ENCODE measurements at places on chromosomes 3 and 15.

GRCh38 chr3:52085681-52086282 is 29.4 kb upstream of the DUSP7 start:
- no peak for DNase-seq

DNA sequence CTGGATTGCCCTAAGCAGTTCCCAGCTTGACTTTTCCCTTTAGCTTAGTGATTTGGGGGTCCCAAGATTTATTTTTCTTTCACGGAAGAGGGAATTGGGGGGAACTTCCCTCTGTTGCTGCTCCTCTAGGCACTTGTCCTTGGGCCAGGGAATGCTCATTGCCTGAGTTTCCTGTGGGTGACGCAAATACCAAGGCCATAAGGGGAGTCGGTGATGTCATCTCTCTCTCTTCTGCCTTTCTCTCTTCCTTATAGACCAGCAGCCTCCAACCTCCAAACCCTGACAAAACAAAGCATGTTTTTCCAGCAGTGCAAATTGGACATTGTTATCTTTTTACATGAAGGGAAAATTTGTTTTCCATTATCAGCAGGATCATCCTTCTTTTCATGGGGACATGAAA is 120.2 kb downstream of the ITPR1 start:
- DNase-seq, result no peak

DNA sequence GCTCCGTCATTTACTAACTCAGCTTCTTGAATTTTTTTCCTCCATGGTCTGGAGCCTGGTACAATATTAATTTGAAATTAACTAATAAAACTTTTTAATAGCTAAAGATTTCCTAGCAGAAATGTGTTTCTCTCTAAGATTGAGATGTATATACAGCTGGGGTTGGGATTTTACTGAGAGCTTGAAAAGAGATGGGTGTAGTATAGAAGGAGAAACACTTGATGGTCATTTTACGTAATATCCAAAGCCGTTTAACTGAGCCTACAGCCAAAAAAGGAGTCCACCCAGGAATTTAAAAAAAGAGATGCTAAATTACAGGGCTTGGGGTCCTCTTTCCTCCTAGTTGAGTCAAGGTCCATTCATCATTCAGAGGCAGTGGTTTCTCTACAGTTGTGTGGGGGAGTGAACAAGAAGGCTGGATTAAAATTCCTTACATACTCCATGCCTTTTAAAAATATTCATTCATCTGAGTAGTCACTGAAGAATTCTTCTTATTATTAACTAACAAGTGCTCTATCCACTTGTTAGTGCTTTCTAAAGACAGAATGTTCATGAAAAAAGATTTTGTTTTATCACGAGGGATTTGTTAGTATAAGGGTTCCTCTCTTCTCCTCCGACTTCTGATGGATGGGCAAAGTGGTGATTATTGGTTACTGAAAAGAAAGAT is 255.3 kb upstream of the IL12A start:
- DNase-seq, result no peak

DNA sequence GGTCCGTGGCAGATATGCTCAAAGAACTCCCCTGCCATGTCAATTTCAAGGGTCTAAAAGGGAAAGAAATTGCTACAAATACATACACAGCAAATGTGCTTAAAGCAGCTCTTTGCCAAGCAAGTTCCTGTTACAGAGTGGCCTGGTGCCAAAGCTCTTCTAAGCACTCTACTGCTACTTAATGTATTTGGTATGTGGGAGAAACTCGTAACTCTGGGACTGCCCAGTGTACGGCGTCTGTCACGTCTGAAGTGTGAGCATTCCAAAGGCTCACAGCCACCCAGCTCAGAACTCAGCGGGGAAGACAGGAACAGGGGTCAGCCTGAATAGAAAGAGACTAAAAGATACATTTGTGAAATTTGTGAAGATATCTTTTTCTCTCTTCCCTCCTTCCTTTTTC is 54.6 kb downstream of the RBMS3 start:
- peak; percentile 98 for DNase-seq

DNA sequence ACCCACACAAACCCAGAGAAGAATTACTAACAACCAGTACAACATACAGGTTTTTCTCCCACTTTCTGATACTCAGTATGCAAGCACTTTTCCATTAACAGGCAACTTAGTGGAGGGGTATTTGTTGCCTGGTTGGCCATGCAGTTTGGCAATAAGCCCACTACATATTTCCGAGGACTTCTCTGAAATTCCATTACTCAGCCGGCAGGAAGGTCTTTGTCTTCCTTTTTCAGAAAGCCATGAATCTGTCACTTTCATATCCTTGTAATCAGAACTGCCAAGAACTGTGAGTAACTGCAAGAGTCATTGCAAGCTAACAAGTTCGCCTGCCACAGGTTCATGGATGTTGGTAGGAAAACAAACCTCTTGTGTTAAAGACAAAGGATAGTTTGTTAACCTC is 422.3 kb upstream of the ROBO1 start:
- peak; percentile 91 for DNase-seq

- no peak for DNase-seq
Measured at GRCh38 chr3:56059731-56060130, 408.5 kb downstream of the ERC2 start.

- peak; percentile 69 for DNase-seq
Measured at GRCh38 chr15:83436513-83437158, 10.5 kb upstream of the SH3GL3 start.

DNA sequence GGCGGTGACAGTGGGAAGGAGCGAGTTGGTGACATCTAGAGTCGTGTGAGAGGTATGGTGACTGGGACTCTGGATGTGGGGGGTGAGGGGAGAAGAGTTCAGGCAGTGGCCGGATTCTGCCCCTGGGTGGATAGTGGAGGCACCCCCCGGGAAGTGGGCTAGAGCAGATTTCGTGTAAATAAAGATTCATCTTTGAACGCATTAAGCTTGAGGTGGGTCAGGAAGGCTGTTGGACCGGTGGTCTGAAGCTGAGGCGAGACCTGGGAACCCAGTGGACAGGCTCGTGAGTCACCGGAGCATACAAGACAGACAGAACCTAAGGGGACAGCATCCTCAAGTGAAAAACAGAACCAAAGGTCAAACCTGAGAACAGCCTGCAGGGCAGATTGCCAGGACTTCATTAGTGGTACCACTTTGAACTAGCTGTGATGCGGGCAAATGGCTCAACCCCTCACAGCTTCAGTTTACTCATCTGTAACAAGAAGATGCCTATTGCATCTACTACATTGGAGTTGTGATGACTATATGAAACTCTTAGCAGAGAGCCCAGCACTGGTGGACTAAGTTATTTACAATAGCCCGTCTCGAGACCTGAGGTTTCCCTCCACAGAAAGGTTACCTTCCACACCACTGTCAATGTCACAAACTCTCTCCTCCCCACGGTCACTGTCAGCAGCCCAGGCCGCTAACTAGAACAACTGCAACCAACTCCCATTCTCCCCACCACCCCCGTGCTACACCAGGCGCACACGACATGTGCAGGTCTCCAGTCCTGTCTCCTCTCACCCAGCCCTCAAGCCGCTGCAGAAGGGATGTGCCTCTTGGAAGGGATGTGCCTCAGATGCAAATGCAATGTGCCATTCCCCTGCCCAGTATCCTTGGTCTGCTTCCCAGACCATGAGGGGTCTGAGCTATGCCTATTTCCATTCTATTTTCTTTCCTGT is 901 bp upstream of the CLN6 start:
- no peak for DNase-seq

GRCh38 chr3:9891072-9891622 is 737 bp downstream of the JAGN1 start:
- no peak for DNase-seq

DNA sequence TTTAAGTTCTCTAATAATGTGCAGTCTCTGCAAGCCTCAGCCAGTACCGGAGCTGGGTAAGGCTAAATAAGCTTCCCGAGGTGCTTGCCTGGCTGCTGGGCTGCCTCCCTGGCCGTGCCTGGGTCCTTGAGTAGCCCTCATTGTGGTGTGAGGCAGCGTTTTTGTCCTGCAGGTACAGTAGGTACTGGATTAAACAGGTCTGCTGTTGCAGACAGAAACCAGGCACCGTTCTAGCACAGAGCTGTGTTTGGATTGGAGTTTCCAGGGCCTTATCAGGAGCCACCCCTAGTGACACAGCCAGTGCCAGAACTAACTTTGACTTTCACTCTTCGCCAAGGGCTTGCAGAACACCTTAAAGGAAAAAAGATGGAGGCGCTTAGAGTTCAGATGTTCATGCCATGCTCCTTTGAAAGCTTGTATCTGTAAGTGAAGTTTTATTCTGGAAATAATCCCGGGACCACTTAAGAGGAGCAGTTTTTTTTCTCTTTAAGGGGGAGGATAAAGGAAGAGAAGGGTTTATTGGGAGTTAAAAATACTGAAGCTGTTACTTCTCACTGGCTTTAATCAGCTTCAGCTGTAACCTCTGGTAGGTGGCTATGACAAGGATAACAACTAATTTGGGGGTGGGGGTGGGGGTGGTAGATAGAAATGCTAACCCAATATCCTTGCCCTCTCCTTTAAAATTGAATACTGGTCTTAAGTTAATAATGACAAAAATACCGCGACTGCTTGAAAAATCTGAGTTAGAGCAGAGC is 126.8 kb downstream of the MITF start:
- peak; percentile 3 for DNase-seq

DNA sequence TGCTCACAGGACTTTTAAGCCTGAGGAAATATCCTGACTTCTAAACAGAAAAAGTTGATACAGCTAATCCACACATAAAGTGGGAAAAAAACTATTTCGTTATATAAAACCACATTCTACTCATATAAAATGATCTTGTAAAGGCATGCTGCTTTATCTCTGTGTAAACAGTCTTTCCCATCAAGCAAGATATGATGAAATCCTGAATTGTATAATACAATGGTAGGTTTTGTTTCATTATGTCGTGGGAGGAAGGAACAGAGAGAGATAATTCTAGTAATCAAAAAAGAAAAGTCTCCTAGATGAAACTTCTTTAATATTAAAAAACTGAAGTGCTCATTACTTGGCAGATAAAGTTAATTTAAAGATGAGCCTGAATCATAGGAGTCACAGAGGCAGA is 92.6 kb upstream of the SNTN start:
- peak; percentile 42 for DNase-seq

DNA sequence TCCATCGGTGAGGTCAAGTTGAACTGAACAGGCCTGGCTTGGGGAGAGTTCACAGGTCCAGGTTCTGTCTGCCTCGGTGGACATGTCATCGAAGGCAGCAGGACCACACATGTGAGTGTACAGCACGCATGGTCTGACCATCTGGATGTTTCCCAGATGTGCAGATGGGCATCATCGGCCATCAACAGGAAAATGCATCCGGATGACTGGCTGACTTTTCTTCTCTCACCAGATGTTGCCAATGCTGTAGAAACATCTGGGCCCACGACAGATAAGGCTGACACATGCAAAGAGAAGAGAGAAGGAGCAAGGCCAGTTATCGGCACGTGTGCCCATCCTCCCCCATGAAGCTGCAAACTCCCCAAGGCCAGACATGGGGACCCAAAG is 45.1 kb downstream of the NOX5 start:
- no peak for DNase-seq

DNA sequence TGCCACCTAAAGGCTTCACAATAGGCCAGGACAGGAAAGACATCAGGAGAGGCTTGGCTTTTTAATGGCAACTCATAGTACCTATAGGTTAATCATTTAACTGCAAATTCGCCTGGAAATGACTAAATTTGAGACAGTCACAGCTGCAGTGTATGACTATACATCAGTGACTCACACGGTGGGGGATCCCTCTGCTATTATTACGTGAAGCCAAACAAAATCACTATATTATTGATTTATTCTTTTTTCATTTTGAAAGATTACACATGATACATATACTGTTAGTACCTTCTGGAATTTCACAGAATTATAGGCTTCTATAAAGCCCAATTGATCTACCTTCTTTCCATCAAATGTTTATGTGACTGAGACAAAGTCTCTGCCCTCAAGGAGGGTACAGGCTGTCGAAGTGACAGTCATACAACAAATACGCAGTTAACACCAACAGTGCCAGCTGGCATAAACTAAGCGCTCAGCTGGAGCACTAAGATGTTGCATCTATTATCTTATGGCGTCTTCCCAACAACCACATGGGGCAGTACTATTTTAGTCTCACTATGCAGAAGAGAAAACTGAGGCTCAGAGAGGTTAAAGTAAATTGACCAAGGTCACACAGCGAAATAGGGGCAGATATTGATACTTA is 82.0 kb upstream of the LMOD3 start:
- no peak for DNase-seq

DNA sequence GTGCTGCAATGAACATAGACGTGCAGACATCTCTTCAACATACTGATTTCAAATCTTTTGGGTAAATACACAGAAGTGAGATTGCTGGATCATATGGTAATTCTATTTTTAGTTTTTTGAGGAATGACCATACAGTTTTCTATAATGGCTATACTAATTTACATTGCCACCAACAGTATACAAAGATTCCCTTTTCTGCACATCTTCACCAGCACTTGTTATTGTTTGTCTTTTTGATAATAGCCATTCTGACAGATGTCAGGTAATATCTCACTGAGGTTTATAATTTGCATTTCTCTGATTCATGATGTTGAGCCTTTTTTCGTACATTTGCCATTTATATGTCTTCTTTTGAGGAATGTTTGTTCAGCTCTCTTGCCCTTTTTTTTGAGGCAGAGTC is 30.5 kb downstream of the TOPAZ1 start:
- no peak for DNase-seq

- DNase-seq, result peak; percentile 54
Measured at GRCh38 chr15:92023965-92024364, 170.5 kb downstream of the SLCO3A1 start.

GRCh38 chr3:166582236-166582635 is 745.0 kb upstream of the BCHE start:
- no peak for DNase-seq

GRCh38 chr3:99548674-99549073 is 89.7 kb upstream of the COL8A1 start:
- no peak for DNase-seq

DNA sequence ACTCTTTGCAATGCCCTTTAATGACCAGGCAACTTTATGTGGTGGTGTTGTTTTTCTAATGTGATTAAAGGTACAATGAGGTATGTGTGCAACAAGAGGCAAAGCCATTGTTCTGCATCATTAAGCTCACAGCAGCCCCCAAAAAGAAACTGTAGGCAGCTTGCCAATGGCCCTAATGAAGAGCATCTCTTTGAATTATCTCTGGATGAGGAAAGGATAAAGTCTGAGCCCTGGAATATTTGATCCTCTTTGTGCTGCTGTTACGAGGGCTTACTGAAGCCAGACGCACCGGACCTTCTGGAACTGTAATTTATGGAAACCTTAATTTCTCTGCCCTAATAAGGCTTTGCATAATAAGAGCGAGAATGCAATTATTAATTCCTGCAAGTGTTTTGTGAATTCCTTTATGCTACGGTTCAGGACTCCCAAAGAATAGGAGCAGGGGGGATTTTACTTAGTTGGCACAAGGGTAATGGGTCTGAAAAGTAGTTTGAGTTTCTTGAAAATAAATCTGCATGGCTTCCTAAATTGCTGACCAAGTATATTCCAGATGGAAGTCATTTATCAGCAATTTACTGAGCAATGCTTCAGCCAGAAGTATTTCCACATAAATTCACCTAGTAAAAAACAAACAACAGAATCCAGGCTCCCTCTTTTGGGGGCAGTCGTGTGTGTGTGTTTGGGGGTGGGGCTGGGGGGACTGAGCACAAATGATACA is 193.4 kb downstream of the PDZRN3 start:
- DNase-seq, result no peak

- peak; percentile 51 for DNase-seq
Measured at GRCh38 chr3:194877291-194878119, 191.8 kb downstream of the FAM43A start.

- DNase-seq, result no peak
Measured at GRCh38 chr15:63905558-63906265, 72.0 kb upstream of the HERC1 start.

Measured in cardiac muscle cell (in vitro differentiated cells and primary cell).